Cortex of kidney (tissue), 1 donor: ENCODE measurements at places on chromosomes 11 and 22.

GRCh38 chr11:112265659-112266409, 5.2 kb upstream of the PLET1 start:
- no peak for DNase-seq

GRCh38 chr11:2127482-2128129, 11.6 kb downstream of the IGF2 start:
- DNase-seq = no peak

- no peak for DNase-seq
Measured at GRCh38 chr11:120350637-120351036, 14.4 kb downstream of the ARHGEF12 start.

DNA sequence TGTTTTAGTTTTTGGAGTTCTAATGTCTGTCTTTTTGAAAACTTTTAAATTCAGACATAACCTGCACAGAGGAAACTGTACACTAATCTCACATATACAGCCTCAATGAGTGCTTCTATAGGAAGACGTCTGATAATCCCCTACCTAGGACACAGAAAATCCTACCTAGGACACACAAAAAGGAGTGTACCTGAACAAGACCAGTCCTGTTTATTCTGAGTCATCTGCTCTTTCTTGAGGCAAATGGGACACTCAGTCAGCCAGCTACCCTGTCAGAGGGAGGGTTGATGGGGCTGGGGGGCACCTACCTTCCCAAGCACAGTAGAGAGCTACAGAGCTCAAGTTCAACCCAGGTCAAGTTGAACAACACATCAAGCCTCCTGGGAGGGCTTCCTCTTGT, 346.6 kb upstream of the NCAM1 start:
- no peak for DNase-seq

- DNase-seq = no peak
Measured at GRCh38 chr11:7871056-7871455, 60.0 kb downstream of the OR10A6 start.

GRCh38 chr22:32684148-32684821, 117.2 kb upstream of the TIMP3 start:
- no peak for DNase-seq

GRCh38 chr11:78800096-78800690, 225.5 kb upstream of the NARS2 start:
- no peak for DNase-seq

GRCh38 chr22:20636945-20637344, 129.5 kb downstream of the MED15 start:
- DNase-seq = no peak

GRCh38 chr11:121564948-121565684, 112.3 kb upstream of the SORL1-AS1 start:
- DNase-seq = no peak

GRCh38 chr11:31422703-31423102, 53.0 kb downstream of the DNAJC24 start:
- no peak for DNase-seq

- no peak for DNase-seq
Measured at GRCh38 chr11:35804451-35805040, 139.3 kb upstream of the LDLRAD3 start.
